ENCODE measurements at places on chromosomes 7 and 10.

DNA sequence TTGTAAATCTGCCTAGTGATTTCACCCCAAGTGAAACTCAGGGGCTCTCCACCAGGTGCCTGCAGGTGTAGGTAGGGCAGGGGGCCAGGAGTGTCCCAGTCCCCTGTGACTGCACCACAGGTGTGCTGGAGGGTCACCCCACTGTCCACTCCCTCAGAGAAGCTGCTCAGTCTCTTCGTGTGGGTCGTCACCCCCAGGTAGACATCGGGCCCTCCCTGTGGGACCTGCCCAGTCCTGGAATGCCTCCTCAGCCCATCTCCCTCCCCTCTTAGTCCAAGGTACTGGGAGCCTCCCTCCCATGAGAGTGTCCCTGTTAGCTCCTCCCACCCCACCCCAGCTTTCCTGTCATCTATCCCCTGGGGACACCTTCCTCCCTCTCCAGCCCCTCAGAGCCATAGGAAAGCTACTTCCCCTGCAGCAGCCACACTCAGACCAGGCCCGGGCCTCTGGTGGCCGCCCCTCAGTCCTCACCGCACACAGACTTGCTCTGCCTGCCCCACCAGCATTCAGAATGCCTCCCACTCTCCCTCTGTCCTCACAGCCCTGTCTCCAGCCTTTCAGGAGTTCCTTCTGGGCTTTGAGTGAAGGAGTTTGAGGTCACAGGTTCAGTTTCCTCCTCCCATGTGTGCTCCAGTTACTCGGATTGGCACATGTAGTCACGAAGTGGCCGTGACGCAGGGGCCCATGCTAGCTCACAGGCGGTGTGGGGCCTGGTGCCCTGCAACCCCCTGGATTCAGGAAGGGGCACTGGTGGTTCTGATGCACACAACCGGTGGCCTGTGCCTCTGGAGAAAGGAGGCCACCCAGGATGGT is 5.1 kb downstream of the ALOX5 start:
- DNase-seq: no peak

DNA sequence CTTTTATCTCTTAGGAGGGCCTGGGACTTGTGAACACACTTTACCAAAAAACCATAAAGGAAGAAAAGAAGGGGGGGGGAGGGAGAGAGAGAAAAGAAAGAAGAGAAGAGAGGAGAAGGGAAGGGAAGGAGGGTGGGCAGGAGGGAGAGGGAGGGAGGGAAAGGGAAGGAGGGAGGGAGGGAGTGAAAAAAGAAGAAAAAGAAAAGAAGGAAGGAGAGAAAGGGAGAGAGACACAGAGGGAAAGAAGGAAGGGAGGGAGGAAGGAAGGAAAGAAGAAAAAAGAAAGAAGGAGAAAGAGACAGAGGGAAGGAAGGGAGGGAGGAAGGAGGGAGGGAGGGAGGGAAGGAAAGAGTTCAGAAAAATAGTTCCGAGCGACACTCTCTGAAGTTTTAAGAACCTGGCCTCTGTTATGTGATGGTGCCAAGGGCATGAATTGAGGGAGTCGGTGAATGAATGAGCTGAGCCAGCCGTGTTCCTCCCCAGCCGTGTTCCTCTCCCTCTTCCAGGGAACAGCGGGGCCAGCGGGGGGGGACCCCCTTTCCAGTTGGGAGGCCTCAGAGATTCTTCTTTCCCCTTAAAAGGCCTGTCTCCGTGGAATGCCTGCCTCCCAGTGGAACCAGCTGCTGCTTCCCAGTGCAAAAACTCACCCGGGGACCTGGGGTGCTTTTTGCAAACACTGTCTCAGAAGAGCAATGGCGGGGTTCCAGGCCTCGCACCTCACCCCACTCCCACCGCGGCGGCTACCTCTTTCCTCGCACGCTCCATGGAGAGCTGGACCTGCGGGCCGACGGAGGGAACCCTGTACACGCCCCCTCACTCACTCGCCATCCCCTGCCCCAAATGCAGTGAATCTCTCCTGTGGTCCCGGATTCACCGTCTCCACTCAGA is 84.1 kb downstream of the FOXL3 start:
- DNase-seq: no peak

- peak; percentile 92 for DNase-seq
Observed at GRCh38 chr7:2046581-2047565, 185.9 kb downstream of the MAD1L1 start.

- no peak for DNase-seq
Observed at GRCh38 chr7:134589491-134589941, 40.6 kb downstream of the AKR1B15 start.

- DNase-seq: no peak
Observed at GRCh38 chr7:110947408-110947807, 143.5 kb upstream of the LRRN3 start.

DNA sequence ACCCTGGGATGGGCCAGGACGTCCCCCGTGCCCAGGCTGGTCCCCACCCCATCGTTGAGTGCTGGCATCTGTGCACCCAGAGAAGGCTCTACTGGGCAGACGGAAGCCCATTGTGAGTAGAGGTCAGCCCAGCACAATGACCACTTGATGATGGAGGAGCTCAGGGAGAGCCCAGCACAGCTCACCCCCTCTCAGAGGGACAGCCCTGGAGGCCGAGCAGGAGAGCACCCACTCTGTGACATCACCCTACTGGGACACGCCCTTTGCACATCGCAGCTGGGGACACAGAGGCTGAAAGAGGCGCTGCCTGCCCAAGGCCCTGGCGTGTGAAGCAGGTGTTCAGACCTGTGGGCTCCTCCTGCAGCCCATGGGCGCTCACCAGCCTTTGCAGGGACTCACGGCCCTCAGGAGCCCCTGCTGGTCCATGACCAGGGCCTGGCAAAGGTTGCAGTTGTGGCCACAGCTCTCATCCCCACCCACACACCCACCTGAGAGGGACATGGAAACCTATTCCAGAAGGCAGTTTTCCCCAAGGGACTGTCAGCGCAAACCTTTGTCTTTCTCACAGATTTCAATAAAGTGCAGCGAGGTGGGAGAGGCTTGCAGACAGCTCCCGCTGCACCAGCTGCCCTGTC is 67.2 kb upstream of the PPP2R2D start:
- DNase-seq: no peak

- no peak for DNase-seq
Observed at GRCh38 chr7:79563821-79564522, 110.5 kb upstream of the MAGI2 start.

- DNase-seq: no peak
Observed at GRCh38 chr10:98366062-98366530, 48.9 kb downstream of the PYROXD2 start.

DNA sequence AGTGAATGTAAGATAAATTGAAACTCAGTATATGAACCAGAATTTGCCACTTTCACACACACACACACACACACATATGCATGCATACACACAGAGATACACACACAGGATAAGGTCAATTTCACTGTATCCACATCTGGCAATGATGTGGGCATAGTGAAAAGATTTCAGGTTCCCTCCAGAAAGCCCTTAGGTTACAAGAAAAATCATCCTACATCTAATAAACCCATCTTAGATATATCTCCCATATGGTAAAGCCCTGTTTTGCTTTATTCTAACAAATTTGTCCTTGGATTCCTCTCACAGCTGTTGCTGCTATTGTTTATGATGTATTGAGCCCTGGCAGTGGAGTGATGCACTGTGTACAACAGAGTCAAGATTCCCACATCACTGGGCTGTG is 27.9 kb upstream of the DLX6 start:
- DNase-seq: no peak

GRCh38 chr10:119807960-119808697 is 64.5 kb downstream of the MCMBP start:
- DNase-seq: no peak

DNA sequence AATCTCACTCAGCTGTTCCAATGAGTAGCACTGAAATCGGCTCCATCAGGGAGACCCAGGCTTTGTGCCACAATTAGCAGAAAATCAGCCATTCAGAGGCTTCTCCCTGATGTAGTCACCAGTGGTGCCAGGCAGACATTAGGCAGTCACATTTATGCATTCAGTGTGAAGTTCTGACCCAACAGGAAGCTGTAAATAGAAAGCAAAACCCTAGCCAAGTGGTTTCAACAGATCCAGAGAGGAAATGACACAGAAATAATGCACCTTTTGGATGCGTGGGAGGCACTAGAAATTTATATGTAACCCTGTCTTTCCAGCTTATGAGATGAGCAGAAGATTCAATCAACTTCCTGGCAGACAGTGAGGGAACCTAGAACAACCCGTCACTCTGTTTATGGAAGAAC is 186.4 kb downstream of the PDE1C start:
- DNase-seq: no peak

GRCh38 chr7:106045586-106045985 is 66.5 kb downstream of the SYPL1 start:
- DNase-seq: no peak

DNA sequence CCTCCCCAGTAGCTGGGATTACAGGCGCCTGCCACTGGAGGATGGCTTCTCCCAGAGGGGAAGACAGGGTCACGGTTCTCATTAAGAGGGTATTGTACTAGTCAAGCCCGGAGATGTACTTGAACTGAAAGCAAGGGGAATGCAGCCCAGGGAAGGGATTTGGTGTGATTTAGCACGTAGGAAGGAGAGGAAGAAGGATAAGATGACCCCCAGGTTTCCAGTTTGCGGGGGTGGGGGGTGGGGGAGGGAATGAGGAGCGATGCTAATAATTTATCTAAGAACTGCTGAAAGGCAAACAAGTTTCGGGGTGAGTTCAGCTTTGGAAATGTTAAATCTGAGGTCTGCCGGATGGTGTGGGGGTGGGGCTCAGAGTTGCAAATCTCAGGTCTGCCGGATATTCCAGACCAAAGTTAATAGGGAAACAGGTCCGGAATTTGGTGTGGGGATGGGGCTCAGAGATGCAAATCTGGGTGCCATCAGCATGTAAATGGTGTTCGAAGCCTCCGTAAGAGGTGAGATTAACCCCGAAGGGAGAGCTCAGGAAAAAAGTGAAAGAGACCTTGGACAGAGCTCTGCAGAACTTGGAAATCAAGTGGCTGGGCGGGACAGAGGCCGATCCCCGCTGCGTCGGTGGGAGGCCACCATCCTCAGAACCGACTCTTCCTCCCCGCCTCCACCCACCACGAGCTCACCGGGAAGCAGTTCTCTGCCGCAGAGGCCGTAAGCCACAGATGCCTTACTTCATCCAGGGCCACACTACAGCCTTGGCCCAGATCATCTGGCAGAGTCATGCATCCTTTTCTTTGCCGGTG is 1.6 kb upstream of the SEPHS1 start:
- DNase-seq: no peak

GRCh38 chr7:134660961-134661376 is 14.3 kb downstream of the BPGM start:
- no peak for DNase-seq

- no peak for DNase-seq
Observed at GRCh38 chr10:66565999-66566398, 359.8 kb upstream of the LRRTM3 start.

DNA sequence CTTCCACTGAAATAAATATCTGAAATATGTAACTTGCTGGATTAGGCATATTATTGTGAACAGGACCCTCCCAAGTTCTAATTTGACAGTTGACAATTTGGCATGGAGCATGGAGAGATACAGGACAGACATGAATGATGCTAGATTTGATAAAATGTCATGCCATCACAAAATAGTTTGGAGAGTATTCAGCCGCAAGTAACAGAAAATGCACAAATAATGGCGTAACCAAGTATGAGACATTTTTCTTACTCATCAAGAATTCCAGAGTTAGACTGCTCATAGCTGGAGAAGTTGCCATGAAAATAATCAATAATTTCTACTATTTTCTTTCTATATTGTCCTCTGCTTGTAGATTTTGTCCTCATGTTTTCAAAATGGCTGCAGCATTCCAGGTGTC is 45.5 kb upstream of the GPAM start:
- no peak for DNase-seq

GRCh38 chr7:100957832-100958421 is 8.6 kb downstream of the MUC3A start:
- no peak for DNase-seq

DNA sequence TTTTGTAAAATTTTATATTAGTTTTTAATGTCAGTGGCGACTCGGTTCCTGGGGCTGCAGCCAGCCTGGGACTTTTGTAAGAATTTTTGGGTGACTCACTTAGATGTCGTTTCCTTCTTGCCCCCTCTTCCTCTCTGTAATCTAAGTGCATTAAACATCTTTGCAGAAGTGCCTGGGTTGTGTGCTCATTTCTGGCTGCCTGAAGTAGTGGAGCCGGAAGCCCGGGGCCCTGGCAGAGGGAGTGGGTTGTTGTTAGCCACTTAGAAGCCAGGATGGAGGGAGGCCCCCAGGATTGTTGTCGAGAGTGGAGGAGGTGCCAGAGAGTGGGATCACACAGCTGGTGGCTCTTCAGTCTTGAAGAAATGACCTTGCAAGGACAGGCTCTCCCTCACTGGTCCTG is 11.0 kb upstream of the TRIM8 start:
- DNase-seq: no peak

- no peak for DNase-seq
Observed at GRCh38 chr10:86265895-86266259, 100.7 kb downstream of the GRID1 start.

DNA sequence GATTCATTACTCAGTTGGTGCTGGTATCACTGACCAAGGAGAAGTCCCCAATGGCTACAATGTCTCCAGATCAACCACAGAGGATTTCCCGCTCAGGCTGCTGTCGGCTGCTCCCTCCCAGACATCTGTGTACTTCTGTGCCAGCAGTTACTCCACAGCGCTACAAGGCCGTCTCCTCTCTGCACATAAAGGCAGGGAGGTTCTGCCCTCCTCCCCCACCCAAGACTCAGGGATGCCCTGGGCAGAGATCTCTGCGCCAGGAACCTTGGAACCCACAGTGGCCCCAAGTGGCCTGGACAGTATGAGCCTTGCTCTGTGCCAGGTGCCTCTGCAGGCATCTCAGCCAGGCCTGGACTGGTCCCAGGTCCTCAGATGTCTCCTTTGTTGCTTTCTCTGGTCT is 193.4 kb upstream of the PRSS58 start:
- no peak for DNase-seq

- DNase-seq: no peak
Observed at GRCh38 chr7:113071465-113071864, 15.2 kb downstream of the GPR85 start.

GRCh38 chr10:123673198-123673597 is 7.0 kb downstream of the GPR26 start:
- DNase-seq: no peak

DNA sequence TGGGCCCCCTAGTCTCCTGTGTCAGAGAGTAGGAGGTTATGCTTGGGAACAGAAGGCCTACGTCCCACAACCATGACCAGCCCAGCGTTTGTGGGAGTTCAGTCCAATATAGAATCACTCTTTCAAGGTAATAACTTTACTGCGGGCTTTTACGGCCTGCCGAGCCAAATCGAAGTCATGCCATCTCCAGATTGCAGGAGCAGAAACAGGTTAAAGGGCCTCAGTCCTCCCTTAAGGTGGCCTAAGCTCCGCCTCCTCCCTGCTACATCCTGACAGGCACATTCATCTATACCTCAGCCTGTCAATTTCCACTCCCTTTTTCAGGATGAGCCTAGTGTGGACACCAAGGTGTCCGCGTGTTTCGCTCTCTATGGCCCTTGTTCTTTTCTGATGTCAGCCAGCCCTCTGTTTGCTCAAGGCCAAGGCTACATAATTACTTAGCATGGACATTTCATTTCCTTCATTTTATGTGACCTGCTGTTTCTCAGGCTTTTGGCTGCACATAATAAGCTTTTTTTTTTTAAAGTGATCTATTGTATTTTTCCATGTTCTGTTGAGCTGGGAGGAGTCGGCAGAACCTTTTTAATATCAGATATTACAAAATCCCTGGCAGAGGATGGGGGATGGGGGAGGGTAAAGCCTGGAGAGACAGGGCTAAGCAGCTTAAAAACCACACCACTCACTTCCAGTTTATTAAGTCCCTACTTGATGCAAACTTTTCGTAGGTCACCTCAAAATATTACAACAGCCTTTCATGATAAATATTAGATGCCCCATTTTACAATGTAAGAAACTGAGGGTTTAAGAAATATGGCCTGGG is 84.6 kb downstream of the CACNB2 start:
- no peak for DNase-seq

Measured in D721Med (cell line).